Effector memory CD4-positive, alpha-beta T cell (primary cell): ENCODE measurements at places on chromosomes 5 and 9.

GRCh38 chr9:114008667-114009410 is 69.3 kb downstream of the AMBP start:
- DNase-seq = no peak

DNA sequence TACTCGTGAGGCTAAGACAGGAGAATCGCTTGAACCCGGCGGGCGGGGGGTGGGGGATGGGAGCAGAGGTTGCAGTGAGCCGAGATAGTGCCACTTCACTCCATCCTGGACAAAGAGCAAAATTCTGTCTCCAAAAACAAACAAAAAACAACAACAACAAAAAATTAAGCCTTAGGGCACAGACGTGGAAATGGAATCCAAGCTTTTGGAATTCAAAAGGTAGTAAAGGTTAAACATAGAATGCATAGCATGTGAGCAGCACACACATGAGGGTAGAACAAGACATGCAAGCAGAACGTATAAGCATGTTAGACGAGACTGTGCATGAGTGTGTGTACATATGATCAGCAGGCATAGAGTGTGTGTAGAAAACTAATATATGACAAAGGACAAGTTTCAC is 68.0 kb downstream of the PTBP3 start:
- DNase-seq = no peak

GRCh38 chr9:95379630-95380029 is 62.1 kb upstream of the FANCC start:
- DNase-seq = no peak

GRCh38 chr9:131426545-131426944 is 32.7 kb downstream of the PRRC2B start:
- DNase-seq = no peak
